ENCODE measurements at places on chromosomes 13 and 19.

GRCh38 chr13:20159646-20160305 lies 1.1 kb downstream of the GJA3 start:
- DNase-seq, result no peak

- DNase-seq, result no peak
Observed at GRCh38 chr19:51572410-51572809, 1.3 kb downstream of the ZNF175 start.

DNA sequence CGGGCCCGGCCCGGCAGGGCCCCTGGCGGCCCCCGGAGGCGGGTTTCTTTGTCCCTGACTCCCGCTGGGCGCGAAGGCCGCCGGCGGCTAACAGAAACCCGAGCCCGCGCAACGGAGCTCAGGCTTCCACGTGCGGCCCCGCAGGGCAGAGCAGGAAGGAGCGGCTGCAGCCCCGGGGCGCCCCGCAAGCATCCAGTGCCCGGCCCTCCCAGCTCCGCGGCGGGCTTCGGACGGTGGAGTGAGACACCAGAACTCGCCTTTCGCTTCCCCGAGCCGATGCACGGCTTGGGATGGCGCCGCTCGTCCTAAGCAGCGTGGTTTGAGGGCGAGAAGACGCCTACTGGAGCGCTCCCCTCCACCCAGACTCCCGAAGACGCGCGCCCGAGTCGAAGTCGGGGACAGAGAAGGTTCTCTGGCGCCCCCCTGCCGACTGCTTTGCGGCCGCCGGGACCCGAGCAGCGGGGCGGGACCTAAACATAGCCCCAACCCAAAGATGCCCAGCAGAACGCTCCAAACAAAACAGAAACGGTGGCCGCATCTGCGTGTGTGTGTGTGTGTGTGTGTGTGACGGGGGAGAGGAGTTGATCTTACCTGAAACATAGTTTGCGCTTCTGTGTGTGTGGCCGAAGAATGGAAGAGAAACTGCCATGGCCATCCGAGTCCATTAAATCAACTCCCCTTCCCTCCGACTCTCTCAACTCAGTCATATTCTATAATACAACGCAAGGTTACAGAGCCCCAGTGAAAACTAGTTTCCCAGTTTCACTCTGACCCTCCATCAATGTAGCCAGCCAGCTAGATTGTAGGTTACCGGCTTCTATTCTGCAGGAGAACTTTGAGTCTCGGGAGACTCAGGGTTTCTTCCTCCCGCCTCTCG lies 629 bp upstream of the FGF9 start:
- no peak for DNase-seq

DNA sequence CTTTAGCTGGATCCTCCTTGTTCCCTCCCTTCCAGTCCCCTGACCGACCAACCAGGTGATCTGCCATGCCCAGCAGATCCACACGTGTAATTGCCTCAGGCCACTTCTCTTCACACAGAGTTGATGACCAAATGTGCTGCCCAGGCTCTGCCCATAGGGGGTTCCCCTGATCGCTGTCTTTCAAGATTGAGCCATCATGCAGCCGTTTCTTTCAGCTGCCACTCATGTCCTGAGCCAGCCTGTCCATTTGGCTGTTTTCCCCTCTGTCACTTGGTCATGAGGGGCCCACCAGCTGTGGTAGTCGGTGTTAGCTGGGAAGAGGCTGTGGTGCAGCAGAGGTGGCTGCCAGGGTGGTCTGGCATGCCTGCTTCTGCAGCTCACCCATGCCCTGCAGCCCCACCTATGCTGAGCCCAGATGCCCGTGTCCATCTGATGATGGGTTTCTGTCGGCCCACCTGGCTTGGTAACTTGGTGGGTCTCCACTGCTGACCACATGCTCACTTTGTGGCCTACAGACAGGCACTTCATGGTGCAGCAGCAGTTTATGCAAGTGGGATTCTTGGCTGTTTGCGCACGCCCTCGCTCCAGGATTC lies 35.6 kb upstream of the GPR183 start:
- no peak for DNase-seq

GRCh38 chr19:524062-524674 lies 7.4 kb upstream of the CDC34 start:
- DNase-seq, result no peak

DNA sequence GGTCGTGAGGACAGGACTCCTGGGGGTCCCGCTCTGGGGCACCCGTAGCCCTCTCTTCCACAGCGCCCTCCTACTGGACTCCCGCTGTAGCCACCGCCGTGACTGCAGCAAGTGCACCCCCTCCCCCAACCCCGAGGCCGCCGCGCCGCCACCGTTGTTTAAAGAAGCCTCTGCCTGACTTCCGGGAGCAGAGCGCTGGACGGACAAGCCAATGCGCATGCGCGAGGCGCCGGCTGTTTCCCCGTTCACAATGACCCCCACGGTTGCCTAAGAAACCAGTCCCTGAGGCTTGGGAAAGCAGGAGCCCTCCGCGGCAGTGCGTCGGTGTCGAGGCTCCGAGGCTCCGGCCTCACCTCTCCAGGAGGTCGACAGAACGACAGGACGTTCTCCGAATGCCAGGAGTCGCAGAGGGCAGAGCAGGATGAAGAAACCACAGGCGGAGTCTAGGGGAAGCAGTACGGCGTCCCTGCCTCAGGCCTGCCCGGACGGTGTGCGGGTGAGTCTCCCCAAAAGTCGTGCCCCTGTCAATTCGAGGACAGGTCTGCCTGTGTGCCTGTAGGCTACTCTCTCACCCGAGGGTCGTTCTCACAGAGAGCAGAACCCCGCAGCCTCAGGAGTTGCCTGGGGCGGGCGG lies 70.5 kb upstream of the ZNF420 start:
- peak; percentile 11 for DNase-seq

DNA sequence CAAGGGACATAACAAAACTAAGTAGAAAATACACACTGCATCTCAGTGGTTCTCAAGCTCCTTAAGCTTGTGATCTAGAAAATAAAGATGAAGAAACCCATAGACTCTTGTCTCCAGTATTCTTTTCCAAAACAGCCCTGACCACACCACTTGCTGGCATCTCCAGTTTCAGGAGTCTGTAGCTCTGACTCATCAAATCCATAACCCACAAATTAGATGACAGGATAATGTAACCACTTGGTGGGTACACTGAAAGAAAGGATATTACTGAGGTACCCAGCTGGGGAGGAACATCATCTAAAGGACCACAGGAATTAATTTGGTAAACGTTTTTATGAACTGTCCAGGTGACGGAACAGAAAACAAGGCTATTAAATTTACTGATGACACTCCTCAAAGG lies 214.7 kb downstream of the VWA8 start:
- peak; percentile 16 for DNase-seq

- DNase-seq, result no peak
Observed at GRCh38 chr19:53659292-53659691, 27.5 kb downstream of the DPRX start.

GRCh38 chr19:10431254-10431942 lies 11.1 kb downstream of the PDE4A start:
- no peak for DNase-seq

DNA sequence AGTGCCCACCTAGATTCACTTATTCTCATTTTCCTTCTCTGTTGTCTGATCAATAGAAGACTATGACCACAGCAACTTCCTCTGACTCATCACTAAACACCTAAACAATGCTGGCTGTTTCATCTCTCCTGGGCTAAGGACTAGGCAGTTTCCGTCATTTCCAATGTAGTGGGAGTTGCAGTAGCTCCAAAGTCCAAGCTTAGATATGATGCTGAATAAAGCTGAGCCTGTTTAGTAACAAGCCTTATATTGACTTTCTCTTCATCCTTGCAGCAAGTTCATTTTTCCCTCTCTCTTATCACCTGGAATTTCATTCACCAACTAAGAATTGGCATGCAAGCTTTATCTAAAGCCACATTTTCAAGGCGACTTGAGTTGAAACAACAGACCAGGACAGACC lies 53.5 kb upstream of the PCDH9 start:
- DNase-seq, result no peak

- DNase-seq, result no peak
Observed at GRCh38 chr19:46954502-46954992, 65.1 kb upstream of the NPAS1 start.

GRCh38 chr19:6198896-6199239 lies 63.4 kb downstream of the ACSBG2 start:
- no peak for DNase-seq

DNA sequence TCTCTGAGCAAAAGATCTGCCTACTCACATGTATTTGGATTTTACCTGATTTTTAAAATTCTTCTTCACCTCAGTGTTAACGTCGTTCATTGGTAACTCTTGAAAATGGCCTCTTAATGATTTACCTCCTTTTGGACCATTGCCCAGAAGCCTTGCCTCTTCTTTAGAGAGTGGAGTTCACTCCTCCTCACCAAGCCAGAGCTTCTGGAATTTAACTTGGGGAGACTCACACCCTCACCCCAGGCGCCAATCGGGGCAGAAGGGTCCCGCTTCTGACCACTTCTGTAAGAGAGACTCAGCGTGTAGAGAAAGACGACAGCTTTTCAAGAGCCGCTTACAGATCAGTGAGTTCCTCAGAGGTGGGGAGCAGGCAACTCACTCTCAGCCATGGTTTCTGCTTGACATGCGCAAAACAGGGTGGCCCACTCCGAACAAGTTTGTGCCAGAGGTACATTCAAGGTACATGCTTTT lies 2.7 kb downstream of the PNMA8C start:
- DNase-seq, result no peak

DNA sequence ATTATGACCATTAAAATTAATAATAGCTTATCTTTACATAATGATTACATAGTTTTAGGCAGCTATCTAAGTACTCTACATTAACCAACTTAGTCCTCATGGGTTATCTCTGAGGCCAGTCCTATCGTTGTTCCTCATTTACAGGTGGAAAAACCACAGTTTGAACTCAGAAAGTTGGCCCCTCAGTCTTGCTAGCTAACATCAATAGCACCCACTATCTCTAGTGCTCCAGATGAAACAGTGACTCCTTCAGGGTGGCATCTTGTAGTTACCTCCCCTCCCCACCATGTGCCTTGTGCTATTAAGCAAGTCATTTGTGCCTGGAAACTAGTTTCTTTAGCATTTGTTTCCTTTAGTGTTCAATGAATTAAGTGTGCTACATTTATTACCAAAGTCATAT lies 1086.7 kb downstream of the EFNB2 start:
- no peak for DNase-seq

- DNase-seq, result peak; percentile 77
Observed at GRCh38 chr13:20424949-20425348, 100.7 kb downstream of the CRYL1 start.

GRCh38 chr19:18292810-18293641 lies 11.6 kb upstream of the JUND start:
- DNase-seq, result peak; percentile 78

GRCh38 chr19:11606484-11606883 lies 9.2 kb downstream of the ZNF627 start:
- no peak for DNase-seq

DNA sequence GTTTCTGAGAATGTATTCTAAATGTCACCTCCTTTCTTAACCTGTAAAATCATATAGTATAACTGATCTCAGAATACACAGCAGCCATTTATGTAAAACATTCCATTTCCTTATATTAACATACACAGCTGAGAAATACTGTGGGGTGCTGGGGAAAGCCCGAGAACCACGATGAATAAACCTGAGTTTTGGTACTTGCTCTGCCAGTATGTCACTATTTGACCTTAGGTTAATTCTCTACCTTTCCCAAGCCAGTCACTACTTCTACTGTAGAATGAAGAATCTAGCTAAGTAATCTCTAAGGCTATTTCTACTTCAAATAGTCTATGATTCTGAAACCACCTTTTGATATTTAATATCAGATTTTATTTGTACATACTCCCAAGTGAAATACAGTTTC lies 173.7 kb downstream of the TBC1D4 start:
- DNase-seq, result no peak

- no peak for DNase-seq
Observed at GRCh38 chr19:32023564-32023832, 321.9 kb upstream of the ZNF507 start.

DNA sequence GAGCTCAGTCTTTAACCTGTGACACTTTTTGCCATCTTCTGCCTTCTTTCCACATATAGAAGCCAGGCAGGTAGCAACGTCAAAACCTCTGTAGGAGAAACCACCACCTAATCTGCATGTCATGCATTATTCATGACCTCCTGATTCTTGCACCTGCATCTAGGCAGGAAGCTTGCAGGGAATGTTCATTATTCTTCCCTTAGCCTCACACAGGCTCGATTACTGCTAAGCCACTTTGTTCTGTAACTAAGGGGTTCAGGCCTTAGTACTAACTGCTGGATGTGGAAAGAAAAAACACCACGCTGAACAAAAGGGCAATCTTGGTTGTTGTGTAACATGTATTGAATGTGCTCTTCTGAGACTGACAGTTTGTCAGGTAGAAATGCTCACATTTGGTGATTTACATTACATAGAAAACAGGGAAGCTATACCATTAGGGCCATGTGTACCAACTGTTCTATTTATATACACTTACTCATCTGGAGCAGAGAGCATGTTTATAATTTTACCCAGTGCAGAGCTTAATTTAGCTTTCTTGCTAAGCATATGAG lies 366.9 kb downstream of the KLF12 start:
- DNase-seq, result no peak

DNA sequence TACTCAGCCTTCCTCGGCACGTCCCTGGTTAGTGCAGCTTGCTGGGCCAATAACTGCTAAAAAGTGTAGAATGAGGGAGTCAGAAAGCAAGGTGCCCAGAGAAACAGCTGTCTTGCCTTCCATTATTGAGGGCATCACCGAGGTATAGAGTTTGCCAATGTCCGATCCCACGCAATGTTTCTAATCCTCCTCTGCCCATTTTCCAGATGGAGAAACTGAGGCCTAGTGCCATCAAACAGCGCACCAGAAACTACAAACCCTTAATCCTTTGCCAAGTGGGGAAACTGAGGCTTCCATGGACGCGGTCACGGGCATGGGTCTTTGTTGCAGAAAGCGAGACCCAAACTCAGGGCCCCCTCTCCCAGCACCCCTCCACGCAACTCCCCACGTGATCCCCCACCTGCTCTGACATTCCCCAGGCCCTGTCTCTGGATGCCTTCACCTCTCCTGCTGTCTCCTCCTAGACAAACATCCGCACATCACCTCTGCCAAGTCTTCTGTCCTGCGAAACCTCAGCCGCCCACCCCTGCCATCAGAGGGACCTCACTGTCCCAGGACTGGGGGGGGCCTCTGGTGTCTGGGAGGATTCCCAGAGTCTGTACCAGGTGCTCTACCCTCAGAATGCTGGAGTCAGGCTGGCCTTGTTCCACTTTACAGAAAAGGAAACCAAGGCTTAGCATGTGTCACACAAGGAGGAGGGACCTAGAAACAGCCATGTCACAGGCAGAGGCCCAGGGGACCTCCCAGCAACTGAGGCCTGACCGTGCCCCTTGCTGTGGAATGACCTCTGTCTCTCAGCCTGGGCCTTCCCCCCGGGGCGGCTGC lies 930 bp upstream of the PDE4C start:
- no peak for DNase-seq

GRCh38 chr13:108342369-108343289 lies 73.1 kb downstream of the TNFSF13B start:
- no peak for DNase-seq

GRCh38 chr13:28501547-28501946 lies 6.6 kb upstream of the FLT1 start:
- DNase-seq, result no peak

- no peak for DNase-seq
Observed at GRCh38 chr13:84821261-84821660, 939.0 kb upstream of the SLITRK1 start.

- DNase-seq, result no peak
Observed at GRCh38 chr13:45838171-45838745, 13.3 kb downstream of the SIAH3 start.
